ENCODE measurements at places on chromosomes 5 and 9.

DNA sequence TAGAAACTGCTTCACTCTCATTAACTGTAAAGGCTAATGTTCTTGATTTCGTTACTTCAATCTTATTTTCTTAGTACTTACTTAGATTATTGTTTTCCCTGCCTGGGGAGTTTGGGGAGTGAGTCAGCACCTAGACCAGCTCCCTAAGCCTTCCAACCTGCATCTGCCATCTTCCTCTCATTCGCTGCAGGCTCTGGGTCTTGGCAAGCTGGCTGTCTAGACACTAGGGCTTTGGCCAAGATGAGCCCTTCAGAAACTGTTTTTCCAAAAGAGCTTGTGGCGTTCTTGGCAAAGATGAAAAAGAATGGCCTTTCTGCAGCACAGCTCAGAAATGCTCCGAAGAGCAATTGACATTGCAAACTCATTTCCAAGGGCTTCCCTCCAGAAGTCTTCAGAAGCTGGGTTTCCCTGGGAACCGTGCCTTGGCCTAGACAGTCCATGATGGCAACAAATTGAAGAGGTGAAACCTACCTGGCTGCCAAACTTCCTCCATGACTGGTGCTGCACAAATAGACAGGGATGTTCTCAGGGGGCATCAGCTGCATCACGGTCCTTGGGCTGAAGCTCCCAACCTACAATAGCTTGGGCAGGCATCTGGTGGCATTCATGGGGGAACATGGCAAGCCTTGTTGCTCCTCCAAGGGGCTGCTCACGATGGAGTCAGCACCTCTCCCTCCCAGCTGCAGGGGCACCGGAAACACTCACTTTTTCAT lies 76.6 kb downstream of the NSUN2 start:
- DNase-seq: no peak

- no peak for DNase-seq
Measured at GRCh38 chr5:79936002-79936645, 54.9 kb downstream of the MTX3 start.

DNA sequence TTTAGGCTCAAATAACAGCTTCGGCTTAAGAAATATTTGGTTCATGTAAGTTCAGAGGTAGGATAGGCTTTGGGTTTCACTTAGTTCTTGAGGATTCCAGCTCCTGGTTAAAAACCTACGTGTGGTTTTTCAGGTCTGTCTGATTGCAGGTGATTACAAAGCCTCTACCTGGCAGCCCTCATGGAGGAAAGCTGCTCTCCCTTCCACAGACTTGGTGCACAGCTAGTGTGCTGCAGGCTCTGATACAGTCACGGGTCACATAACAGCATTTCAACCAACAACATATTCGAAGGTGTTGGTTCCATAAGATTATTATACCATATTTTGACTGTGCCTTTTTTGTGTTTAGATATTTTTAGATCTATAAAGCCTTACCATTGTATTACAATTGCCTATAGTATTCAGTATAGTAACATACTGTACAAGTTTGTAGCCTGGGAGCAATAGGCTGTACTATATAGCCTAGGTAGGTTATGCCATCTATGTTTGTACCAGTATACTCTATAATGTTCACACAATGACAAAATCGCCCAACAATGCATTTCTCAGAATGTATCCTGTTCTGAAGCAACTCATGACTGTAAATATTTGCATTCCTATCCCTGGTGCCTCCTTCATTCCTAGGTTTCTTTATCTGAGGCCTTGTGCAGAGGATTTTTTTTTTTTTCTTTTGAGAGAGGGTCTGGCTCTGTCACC lies 8.0 kb upstream of the DCP2 start:
- no peak for DNase-seq

DNA sequence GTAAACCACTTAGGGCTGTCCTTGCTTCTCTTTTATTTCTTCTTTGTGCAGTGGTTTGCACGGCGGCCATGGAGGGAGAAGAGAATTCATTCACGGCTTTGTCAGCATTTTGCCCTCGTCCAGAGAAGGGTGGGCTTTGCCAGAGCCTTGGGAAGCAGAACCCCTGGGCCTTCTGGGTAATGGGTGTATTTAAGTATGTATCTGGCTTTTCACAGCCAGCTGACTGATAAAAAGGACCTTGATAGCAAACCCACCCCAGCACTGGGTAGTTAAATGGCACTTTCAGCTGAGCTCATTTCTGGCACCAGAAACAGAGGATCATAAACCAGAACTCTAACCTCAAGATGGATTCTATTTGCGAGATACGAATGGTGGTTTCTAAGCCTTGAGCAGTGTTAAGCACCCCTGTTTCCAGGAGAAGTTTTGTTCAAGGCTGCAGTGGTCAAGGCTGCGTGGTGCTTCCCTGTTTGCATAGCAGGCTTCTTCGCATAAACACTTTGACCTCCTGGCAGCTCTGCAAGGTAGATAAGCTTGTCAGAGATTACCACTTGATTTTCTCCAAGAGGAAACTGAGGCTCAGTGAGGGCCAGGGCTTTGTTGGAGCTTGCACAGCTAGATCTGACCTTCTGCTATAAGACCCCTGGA lies 441.6 kb upstream of the KLF4 start:
- DNase-seq: no peak

GRCh38 chr5:90746119-90746518 lies 187.5 kb downstream of the ADGRV1 start:
- DNase-seq: no peak

- no peak for DNase-seq
Measured at GRCh38 chr9:76516871-76517270, 57.9 kb downstream of the GCNT1 start.

DNA sequence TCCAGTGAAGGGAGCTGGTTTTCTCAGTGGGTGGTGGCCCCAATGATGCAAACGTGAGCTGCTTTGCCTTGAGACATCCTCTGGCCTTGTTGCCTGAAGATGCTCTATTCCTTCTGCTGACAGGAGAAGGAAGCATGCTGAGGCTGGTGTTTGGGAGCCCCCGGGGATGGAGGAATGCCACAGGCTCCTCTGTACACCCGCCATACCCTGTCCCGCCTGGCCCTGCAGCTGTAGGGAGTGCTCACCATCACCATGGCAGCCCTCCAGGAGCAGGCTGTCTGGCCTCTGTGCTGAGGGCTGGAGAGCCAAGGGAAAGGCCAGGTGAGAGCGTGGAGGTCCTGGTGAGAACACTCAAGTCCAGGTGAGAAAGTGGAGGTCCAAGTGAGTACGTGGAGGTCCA lies 134.4 kb downstream of the MRPL36 start:
- DNase-seq: no peak

DNA sequence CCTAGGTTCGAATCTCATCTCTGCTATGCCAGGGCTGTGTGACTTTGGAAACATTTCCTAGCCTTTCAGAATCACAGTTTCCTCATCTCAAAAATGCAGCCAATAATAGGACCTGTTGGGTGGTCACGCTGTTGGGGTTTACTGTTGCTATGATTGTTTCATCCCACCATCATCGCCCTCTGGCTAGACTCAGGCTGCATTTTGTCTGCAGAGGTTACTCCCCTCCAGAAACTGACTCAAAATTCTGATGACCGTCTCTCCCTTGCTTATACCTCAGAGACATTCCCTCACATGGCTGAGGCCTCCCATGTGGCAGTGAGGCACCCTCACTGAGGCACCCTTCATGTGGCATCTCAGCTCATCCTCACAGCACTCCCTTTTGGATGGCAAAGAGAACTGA lies 61.6 kb downstream of the COL27A1 start:
- no peak for DNase-seq

DNA sequence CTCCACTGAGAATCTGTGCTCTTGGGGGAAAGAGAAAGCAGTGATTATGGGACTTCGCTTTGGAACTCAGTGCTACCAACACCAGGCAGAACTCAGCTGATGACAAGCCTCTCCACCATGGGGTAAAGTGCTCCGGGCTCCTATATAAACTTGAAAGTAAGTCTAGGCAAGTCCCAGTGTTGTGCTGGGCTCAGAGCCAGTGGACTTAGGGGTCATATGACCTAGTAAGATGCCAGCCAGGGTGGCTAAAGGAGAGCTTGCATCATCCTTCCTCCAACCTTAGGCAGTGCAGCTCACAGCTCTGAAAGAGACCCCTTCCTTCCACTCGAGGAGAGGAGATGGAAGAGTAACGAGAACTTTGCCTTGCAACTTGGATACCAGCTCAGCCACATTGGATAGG lies 35.1 kb upstream of the FREM1 start:
- DNase-seq: no peak

- DNase-seq: no peak
Measured at GRCh38 chr5:75710637-75711036, 6.6 kb downstream of the POC5 start.

DNA sequence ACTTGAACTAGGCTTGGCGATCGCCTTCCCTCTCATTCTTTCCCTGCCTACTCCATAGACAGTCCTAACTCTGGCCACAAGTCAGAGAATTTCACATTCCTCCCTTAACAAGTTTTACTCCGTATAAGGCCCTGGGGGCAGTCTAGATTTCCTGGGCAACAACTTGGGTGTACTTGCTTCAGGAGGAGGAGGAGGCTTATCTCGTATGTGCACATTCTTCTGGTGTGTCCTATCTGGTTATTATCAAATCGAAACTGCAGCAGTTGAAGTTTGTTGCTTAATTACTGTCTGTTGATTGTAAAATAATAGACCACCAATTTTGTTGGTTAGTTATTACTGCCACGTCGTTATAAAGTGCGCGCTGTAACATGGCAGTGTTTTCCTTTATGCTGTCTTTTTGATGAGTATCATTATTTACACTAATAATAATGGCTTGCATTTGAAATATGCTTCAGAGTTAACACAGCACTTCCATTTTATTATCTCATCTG lies 42.0 kb downstream of the PIP5K1B start:
- DNase-seq: no peak

DNA sequence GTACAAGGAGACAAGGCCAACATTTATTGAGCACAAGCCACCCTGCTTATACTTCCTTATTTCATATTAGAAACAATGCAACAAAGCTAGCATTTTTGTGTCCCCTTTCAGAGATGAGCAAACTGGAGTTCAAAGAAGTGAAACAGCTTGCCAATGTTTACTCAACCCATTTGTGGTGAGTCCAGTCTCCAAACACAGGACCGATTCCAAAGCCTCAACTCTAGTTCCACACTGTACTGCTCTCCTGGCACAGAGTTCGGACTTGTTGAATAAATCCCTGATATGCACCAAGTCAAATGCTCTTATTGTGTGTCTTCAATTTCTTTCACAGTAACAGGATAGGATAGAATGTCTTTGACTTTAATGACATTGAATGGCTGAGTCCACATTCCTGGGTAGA lies 604.8 kb upstream of the BRINP1 start:
- DNase-seq: no peak

DNA sequence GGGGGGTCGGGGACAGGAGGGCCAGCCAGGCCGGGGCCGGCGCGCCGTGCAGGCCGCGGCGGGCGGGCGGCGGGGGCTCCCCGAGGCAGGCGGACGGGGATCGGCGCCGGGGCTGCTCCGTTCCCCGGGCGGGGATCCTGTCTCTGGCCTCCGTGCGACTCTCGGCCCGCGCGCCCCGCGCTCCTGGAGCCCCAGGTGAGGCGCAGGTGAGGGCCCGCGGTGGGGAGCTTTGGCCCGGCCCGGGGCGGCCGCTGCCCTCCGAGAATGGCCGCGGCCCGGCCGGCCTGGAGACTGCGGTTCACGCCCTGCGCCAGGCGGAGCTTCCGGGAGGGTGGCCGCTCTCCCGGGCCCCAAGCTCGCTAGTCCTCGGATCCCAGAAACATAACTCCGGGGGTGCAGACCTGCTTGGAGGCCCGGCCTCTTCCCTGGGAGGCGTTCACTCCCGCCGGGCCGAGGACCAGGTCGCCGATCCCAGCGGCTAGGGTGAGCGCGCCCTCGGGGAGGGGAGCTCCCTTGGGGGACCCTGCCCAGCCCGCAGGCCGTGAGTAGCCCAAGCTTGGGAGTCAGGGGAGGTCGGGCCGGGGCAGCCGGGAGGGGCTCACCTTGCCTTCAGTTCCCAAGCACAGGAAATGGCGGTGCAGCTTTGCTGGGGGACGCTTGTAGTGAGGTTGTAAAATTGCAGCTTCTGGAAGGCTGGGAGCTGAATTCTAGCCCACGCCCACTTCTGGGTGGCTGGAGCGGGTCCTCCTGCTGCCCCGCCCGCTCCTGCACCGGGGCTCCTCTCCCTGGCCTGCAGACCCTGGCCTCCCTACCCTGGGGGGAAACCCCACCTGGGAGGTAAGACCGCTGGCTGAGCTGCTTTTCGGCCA lies 723 bp downstream of the PPP1R26 start:
- DNase-seq: no peak

- DNase-seq: no peak
Measured at GRCh38 chr9:137071282-137071681, 925 bp upstream of the SAPCD2 start.

- no peak for DNase-seq
Measured at GRCh38 chr5:53503562-53504218, 23.3 kb downstream of the FST start.

- DNase-seq: no peak
Measured at GRCh38 chr9:14891332-14891731, 18.9 kb downstream of the FREM1 start.

- no peak for DNase-seq
Measured at GRCh38 chr5:144794922-144795321, 624.2 kb downstream of the KCTD16 start.

- peak; percentile 87 for DNase-seq
Measured at GRCh38 chr9:6552033-6552432, 93.5 kb downstream of the GLDC start.

DNA sequence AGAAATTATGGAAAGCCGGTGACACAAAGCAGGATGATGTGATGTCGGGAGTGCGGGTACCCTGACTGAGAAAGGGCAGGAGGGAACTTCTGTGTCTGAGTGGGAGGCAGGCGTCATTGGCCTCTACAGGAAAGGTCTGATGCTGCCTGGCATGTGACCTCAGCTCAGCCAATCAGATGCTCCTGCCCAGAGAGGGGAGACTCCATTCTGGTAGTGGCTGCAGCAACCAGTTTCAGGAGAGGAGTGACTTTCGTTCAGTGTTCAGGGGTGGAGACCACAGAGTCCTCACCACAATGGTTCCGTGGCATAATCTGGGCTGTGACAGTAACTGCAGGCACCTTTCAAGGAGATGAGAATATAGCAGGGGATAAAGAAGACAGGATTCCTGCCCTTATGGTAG lies 6.7 kb upstream of the SFXN1 start:
- DNase-seq: no peak

- DNase-seq: no peak
Measured at GRCh38 chr5:14849516-14850294, 21.9 kb downstream of the ANKH start.

GRCh38 chr5:179346875-179347274 lies 1.6 kb upstream of the ADAMTS2 start:
- no peak for DNase-seq

- no peak for DNase-seq
Measured at GRCh38 chr5:35166043-35166442, 64.2 kb downstream of the PRLR start.

DNA sequence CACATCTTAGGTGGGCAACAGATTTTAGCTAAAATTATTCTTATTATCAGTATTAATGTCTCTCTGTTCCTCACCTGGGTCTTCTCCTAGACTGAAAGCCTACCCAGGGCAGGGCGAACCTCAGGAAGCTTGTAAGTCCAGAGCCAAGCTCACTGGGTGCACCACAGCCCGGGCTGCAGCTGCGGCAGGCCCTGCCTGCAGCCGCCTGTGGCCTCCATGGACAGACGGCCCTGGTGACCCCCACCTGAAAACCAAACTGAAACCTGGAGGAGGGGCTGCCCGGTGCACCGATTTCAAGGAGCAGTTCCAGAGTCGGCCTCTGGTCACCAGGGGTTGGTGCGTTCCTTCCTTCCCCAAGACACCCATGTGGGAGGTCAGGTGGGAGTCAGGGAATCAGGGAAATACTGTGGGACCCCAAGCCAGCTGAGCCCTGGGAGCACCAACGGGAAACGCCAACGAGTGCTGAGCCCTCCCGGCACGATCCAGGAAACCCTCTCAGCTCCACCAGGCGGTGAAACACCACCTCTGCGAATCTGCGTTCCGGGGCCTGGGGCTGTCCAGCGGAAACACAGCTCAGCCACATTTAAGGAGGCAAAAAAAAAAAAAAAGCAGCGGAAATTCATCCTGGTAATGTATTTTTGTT lies 68.6 kb upstream of the PPP1R26 start:
- no peak for DNase-seq

All from NCI-H1092 treated with DMSO at 0.1 percent for 48 hours (cell line).